Karpas-422 (cell line): ENCODE measurements at places on chromosomes 6 and 20. TPM values are rescaled to one million over a fixed set of nuclear protein-coding genes. Genes with fewer than 3 reads are reported as not detected.

DNA sequence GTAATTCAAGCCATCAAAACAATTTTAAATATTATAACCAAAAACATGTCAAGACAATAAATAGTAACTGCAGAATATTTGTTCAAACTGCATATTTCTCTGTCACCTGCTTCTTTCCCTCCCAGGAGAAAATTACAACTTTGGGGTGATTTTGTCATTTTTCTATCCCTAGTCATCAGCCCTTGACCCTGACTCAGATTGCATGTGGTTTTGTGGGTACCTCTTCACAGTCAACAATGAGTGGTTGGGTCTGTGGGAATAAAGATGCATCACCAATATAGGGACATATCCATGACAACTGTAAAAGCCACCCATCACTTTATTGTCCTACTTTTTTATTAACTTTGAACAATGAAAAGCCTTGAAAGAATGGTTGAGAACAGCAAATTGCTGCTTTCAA, 7.3 kb downstream of the COL10A1 start:
- H3K27me3 ChIP-seq: no peaks in the 10 kb centered on the region
- no peak overlapping the region for H3K27ac ChIP-seq
- peaks cover 6% of the 10 kb centered on the region; the same call in 1 of the 2 replicates for H3K36me3 ChIP-seq
- DNase-seq: no peak
- no peaks in the 10 kb centered on the region for H3K4me1 ChIP-seq
- H3K4me3 ChIP-seq: no peak overlapping the region

GRCh38 chr6:5078121-5078669, 6.9 kb upstream of the PPP1R3G start:
- no peak overlapping the region for H3K4me3 ChIP-seq
- no peaks in the 10 kb centered on the region for H3K27me3 ChIP-seq
- H3K4me1 ChIP-seq: no peaks in the 10 kb centered on the region
- no peaks in the 10 kb centered on the region for H3K36me3 ChIP-seq
- peak; percentile 50 for DNase-seq

GRCh38 chr6:33192671-33193602, 670 bp upstream of the COL11A2 start:
- no peak overlapping the region for H3K4me3 ChIP-seq
- H3K27ac ChIP-seq: no peak overlapping the region
- H3K4me1 ChIP-seq: peaks cover 8% of the 10 kb centered on the region
- no peak for DNase-seq
- H3K36me3 ChIP-seq: peaks cover 23% of the 10 kb centered on the region
- H3K27me3 ChIP-seq: no peaks in the 10 kb centered on the region

The DXO gene
- total RNA-seq: 20.8 and 25.0 TPM in 2 replicates

GRCh38 chr6:36720251-36721141, 22.9 kb downstream of the RAB44 start:
- peaks cover 8% of the 10 kb centered on the region for H3K4me1 ChIP-seq
- no peaks in the 10 kb centered on the region for H3K27me3 ChIP-seq
- DNase-seq: no peak
- H3K27ac ChIP-seq: no peak overlapping the region

The FBXO9 gene
- total RNA-seq: 41.5 and 51.0 TPM in 2 replicates

DNA sequence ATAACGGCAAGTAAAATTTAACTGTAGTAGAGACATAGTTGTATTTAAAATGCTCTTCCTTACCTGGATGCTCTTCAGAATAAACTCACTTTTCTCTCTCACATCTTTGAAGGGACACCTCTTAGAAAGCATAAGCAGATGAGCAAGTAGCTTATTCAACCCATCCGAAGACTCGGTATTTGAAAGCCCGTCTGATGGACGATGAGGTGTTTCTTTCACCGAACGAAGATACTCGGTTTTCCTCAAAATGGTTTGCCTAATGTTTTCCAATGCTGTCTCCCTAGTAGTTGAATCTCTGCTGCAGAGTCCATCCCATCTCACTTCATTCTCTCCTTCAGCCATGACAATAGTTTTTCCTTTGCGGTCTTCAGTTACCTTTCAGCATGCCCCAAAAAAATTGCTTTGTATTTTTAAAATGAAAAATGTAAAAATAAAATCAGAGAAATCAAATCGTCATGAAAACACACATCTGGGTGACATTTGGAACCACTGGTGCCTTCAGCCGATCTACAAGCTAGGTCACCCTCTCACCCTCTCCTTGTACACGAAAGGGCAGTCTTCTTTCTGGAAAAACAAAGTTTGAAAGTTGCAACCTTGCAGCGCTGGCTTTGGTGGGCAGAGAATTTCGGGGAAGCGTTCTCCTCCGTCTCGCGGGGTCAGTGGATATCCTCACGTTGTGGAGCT, 772 bp downstream of the SESN1 start:
- H3K4me1 ChIP-seq: peaks cover 37% of the 10 kb centered on the region
- H3K27me3 ChIP-seq: no peaks in the 10 kb centered on the region
- H3K36me3 ChIP-seq: no peaks in the 10 kb centered on the region
- no peak overlapping the region for H3K27ac ChIP-seq
- DNase-seq: peak; percentile 60

DNA sequence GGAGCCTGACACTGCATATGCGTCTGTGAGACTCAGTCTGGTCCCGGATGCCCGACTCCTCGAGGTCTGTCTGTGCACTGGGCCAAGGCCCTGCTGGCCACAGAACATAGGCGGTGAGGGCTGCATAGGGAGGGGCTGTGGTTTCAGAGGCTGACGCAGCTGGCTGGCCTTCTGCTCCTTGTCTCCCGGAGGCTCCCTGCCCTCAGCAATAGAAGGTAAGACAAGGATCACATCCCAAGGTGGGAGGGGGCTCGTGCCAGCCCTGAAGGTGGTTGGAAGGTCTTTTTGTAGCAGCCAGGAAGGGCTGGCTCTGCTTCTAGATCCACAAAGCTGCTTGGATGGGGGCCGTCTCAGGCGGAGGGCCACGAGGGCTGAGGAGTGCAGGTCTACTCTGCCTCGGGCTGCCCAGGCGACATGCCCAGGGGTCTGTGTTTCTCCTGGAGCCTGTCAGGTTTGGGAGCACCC, 239.8 kb upstream of the SULF2 start:
- H3K27me3 ChIP-seq: no peaks in the 10 kb centered on the region
- H3K27ac ChIP-seq: no peak overlapping the region
- no peak overlapping the region for H3K4me3 ChIP-seq
- H3K36me3 ChIP-seq: no peaks in the 10 kb centered on the region
- DNase-seq: no peak
- H3K4me1 ChIP-seq: no peaks in the 10 kb centered on the region

- H3K27me3 ChIP-seq: no peaks in the 10 kb centered on the region
- no peak overlapping the region for H3K27ac ChIP-seq
- DNase-seq: no peak
- H3K4me1 ChIP-seq: no peaks in the 10 kb centered on the region
- H3K36me3 ChIP-seq: no peaks in the 10 kb centered on the region
- H3K4me3 ChIP-seq: no peak overlapping the region
Measured at GRCh38 chr6:165042912-165043311, 266.5 kb downstream of the C6orf118 start.

GRCh38 chr6:135266675-135267074, 85.6 kb downstream of the MYB start:
- DNase-seq: no peak
- no peak overlapping the region for H3K4me3 ChIP-seq
- no peaks in the 10 kb centered on the region for H3K27me3 ChIP-seq
- peaks cover 11% of the 10 kb centered on the region for H3K4me1 ChIP-seq

DNA sequence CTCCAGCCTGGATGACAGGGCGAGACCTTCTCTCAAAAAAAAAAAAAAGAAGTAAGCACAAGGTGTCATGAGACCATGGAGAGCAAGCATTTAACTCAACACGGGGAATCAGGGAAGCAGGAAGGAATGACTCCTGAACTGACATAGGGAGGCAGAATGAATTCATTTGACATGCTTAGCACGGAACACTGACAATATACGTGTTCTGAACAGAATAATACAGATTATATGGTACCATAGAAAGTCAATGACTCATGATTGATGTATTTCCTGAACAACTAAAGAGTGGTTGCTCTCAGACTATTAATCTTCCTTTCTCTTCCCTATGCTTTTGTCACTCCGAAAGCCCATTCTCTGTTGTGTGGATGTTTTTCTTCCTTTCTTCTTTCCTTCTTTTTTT, 20.7 kb upstream of the ASIP start:
- no peaks in the 10 kb centered on the region for H3K27me3 ChIP-seq
- no peaks in the 10 kb centered on the region for H3K36me3 ChIP-seq
- no peaks in the 10 kb centered on the region for H3K4me1 ChIP-seq
- no peak overlapping the region for H3K4me3 ChIP-seq
- H3K27ac ChIP-seq: no peak overlapping the region
- no peak for DNase-seq
